ENCODE measurements at places on chromosomes 12 and 14. TPM values are rescaled to one million over a fixed set of nuclear protein-coding genes. Genes with fewer than 3 reads are reported as not detected.

The AHNAK2 gene
- total RNA-seq, result 106 TPM

The CD9 gene
- total RNA-seq, result 266 TPM

The NTS gene
- not detected for total RNA-seq

The OR6C2 gene
- not detected for total RNA-seq

The GPX2 gene
- total RNA-seq, result not detected

The NANOG gene
- total RNA-seq, result not detected

The SLC38A4 gene
- 1.8 TPM for total RNA-seq

The LGMN gene
- total RNA-seq, result 22.6 TPM

The GCH1 gene
- total RNA-seq, result 1.5 TPM

The DHH gene
- total RNA-seq, result under 0.01 TPM

The NRDE2 gene
- 9.7 TPM for total RNA-seq

DNA sequence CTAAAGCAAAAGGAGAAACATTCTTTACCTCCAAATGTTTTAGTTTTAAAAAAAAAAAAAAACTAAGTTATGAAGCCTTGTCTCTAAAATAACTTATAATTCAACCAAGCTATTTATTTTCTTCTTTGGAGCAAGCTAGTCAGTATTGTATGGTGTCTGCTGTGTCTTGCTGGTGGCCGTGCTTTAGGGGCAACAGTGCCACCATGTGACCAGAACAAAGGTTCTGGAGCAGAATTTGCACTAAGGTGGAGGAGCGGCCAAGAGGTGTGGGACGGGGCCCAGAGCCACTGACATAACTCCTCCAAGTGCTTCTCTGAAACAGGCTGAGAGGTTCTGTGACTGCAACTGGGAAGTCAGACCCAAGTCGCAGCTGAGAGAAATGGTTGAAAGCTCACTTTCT is 4.5 kb downstream of the FICD start:
- DNase-seq, result no peak

- DNase-seq, result no peak
These were observed 631.7 kb downstream of the RPS29 start for GRCh38 chr14:48954446-48954845.

DNA sequence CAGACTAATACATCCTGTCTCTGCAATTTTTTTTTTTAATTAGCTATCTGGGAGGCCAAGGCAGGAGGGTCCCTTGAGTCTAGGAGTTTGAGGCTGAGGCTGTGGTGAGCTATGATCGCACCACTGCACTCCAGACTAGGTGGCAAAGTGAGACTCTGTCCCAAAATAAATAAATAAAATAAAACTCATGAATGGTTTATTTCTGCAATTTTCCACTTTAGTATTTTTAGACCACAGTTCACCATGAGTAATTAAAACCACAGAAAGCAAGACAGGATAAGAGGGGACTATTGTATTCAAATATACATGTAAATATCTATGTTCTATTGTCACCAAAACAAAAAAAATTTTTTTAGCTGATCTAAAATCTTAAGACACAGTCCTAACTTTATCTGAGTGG is 17.8 kb downstream of the TAOK3 start:
- DNase-seq, result peak; percentile 60

- peak; percentile 11 for DNase-seq
These were observed 44.6 kb upstream of the CNTN1 start for GRCh38 chr12:40647651-40648050.

DNA sequence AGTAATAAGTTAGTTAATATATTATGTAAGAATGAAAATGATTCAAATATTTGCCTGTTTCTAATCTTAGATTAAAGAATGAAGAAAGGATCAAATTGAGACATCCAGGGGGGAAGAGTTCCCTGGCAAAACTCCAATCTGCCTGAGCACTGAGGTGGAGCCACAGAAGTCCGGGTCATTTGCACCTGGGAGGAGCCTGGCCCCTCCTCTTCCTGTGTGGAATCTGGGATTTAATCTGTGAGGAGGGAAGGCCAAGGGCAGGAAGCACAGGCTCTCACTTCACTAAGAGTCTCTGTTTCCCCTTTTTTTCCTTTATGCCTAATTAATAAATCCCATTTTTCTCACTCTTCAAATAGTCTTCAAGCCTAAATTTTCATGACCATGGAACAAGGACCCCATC is 599.5 kb downstream of the FLRT2 start:
- DNase-seq, result no peak

DNA sequence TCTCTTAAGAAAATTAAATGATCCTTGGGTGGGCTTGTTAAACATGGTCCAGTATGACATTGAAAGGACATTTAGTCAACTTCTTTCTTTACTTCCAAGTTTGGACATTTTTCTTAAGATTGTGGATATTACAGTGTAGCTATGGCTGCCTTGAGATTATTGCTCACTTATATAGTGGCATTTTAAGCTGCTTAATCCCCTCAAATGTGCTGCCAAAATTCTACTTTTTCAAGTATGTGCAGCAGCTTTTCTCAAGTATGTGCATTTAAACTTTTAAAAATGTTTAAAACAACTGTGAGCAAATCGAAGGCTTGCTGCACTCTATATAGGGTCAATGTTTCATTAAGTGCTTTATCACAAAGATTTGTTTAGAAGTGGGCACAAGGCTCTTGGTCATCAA is 7.4 kb downstream of the TXNRD1 start:
- no peak for DNase-seq

GRCh38 chr12:52147367-52147963 is 44.3 kb downstream of the KRT80 start:
- peak; percentile 98 for DNase-seq

DNA sequence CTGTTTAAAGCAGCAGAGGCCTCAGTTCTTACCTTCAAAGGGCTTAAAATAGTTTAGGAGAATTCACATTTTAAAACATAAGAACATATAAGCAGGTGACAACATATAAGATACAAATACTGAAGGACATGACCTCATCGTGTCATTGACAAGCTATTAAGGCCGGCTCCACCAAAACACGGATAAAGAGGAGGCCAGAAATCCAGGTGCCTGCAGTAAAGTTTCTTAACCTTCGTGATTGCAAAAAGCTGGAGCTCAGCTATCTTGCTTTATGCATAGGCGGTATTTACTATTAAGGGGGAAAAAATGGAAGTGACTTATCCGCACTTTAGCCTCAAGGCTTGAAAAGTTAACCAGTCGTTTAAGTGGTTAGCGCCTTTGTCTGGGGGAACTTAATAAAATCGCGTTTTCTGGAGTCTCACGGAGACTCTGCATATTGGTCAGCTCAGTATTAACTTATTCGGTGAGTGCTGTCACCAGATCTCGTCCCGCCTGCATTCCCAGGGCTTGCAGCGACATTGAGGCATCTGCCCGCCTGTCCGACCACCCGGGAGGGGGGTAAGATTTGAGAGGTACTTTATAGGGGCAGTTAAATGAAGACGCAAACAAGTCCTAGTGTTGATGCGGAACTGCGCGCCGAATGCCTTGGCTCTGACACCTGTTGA is 1.1 kb upstream of the SP1 start:
- no peak for DNase-seq

GRCh38 chr14:100109594-100109955 is 44.4 kb downstream of the EVL start:
- no peak for DNase-seq

- DNase-seq, result peak; percentile 5
These were observed 47.9 kb upstream of the KCNC2 start for GRCh38 chr12:75257510-75257909.

GRCh38 chr12:11581179-11581755 is 68.2 kb upstream of the ETV6 start:
- peak; percentile 83 for DNase-seq

- peak; percentile 72 for DNase-seq
These were observed 100.0 kb downstream of the ARF6 start for GRCh38 chr14:49992901-49993339.

DNA sequence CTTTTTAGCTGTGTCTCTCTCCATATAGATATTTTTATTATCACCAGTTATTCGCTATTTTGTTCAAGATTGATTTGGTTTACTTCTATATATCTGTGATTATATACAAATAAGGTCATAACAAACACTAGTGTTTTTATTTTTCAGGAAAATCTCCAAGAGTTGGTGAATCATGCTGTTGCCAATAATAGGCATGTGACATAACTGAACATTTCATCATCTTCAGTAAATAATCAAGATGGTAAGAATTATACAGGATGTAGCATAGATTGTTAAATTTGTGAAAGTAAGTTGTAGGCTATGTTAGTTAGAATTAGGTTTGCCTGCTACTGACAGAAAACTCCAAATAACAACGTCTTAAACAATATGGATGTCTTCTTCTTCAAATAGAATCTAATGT is 240.9 kb upstream of the PDE3A start:
- DNase-seq, result no peak

DNA sequence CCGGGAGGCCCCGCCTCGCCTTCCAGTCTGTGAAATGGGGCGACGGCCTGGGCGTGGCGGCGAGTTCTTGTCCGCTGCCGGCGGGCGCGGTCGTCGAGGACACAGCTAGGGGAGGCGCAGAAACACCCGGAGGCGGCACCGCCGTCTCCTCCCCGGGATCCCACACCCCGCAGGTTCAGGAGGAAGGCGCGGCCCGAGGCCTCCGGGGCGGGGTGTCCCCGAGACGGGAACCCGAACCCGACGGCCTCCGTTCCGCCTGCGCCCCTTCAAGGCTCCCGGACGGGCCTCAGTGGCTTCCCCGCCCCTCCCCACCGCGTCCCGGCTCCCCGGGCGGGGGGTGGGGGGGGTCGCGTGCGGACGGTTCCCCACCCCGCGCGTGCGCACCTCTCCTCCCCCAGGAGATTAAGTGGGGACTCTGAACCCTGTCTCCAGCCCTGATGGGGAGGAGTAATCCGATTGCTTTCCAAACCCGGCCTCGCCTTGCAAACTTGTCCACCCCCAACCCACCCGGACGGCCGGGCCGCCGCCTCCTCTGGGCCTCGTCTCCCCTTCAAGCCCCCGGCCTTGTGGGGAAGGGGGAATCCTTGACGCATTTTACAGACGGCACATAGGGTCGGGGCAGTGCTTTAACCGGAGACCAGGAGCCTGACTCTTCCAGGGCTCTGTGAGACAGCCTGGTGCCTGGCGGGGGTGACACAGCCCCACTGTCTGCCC is 35.3 kb upstream of the ANKRD9 start:
- DNase-seq, result no peak

- DNase-seq, result no peak
These were observed 392.3 kb downstream of the CCER1 start for GRCh38 chr12:90562671-90563070.

DNA sequence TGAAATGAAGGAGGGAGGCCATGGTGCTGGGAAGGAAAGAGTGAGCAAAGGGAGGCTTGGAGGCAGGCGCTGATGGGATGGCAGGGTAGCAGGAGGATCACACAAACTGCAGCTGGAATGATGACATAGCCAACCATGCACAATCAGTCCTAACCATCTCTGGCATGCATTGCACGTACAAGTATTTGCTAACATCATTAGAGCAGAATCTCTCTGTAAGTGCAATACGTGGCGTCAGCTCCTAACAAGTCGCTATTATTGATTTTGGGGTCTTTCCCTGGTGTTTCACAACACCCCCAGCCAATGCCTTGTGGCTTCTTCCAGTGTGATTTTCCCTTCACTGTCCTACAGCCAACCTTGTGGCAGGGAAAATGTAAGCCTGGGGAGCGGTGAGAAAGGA is 18.5 kb downstream of the BDKRB1 start:
- DNase-seq, result peak; percentile 95

- no peak for DNase-seq
These were observed 886.1 kb downstream of the BCL11B start for GRCh38 chr14:98385851-98386250.

GRCh38 chr12:67534046-67534445 is 114.5 kb upstream of the DYRK2 start:
- DNase-seq, result no peak

GRCh38 chr14:33839193-33840076 is 111.4 kb downstream of the EGLN3 start:
- peak; percentile 41 for DNase-seq

- DNase-seq, result no peak
These were observed 55.7 kb downstream of the TRIM9 start for GRCh38 chr14:51039252-51039651.

DNA sequence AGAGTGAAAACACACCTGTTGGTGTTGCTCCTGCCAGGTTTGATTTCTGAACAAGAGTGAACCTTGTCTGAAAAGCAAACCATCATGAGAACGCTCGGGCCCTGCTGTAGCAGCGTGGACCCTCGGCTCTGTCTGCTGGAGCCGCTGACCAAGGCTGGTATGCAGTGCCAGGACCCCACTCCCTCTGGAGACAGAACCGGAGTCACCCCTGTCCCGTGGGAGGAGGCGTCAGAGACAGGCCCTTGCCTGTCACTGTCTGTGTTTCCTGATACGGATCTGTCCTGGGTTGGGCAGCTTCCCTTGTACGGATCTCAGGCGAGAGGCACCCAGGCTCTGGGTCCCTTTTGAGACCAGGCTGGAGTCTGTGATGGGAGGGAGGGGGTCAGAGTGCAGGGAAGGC is 111.6 kb downstream of the ADGRD1 start:
- no peak for DNase-seq

- no peak for DNase-seq
These were observed 6.8 kb downstream of the ACAD10 start for GRCh38 chr12:111692575-111693210.

All from fibroblast of lung (primary cell).